Spinal cord (tissue), 10 donors: ENCODE measurements at places on chromosomes 5 and 9.

GRCh38 chr5:44382894-44383293 is 6.3 kb downstream of the FGF10 start:
- no peak for DNase-seq

DNA sequence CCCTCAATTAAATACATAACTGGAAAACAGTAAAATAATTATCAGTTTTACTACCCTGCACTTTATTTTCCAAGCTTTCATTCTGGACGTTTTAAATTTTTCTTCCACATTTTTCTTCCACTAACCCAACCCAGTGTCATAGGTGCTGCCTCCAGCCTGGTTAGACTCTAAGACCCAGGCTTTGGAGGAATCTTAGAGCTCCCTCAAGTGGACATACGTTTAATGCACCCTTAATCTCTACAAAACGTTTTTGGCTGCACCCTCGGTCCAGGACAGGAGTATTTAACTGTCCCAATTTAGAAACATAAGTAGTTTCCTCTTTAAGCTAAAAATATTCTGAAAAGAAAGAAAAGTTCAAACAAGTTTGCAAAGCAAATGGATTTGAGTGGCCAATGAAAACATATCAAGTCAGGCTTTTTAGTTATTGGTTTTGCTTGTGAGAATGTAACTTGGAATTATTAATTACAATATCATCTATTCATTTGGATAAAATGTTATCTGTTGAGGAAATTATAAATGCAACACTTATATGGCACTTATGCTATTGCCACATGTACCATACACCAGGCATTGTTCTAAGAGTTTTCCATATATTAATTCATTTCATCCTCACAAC is 38.9 kb downstream of the CDH6 start:
- DNase-seq = no peak

DNA sequence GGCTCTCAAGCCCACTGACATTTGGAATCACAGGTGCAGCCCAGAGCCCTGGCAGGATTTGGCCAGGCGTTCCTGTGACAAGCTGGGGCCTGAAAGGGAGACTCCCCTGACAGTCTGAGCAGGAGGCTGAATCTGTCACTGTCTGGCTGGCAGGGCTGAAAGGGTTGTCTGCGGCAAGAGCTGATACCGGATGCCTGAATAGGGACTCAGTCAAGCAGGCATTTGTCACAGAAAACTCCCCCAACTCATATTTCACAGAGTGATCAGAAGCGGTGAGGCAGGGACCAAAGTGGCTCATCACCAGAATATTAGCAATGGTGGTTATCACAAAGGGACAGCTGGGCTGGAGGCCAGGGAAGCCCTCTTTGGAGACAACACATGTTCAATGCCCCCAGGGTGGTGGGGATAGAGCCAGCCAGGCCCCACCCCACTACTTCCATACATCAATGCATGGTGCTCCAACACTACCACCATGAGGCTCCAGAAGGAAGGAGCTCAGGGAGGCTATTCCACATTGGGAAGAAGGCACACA is 295.5 kb downstream of the DTWD2 start:
- DNase-seq = peak; percentile 63

GRCh38 chr5:59241119-59241518 is 652.4 kb downstream of the PDE4D start:
- no peak for DNase-seq

- no peak for DNase-seq
Observed at GRCh38 chr5:15554542-15554941, 54.6 kb downstream of the FBXL7 start.

- no peak for DNase-seq
Observed at GRCh38 chr9:113395000-113395861, 5.9 kb downstream of the ALAD start.
